ENCODE measurements at places on chromosomes 2 and 18.

- peak; percentile 61 for DNase-seq
These were observed 489.9 kb downstream of the NYAP2 start for GRCh38 chr2:225889452-225889851.

DNA sequence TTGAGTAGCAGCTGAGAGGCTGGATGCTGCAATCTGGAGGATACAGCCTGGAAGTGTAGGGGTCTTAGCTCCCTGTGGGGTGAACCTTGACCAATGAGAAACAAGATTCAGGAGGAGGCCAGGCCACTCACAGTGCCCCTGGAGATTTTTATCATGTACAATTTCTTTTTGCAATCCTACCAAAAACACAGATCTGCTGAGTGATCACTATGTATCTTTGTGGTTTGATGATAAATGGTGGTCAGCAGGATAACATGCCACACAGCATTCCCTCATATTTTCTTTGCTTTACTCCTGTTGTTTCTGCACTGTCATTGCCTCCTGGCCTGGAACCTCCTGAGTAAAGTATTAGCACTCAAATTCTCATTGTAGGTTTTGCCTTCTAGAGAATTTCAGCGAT lies 357.9 kb downstream of the THSD7B start:
- DNase-seq, result no peak

DNA sequence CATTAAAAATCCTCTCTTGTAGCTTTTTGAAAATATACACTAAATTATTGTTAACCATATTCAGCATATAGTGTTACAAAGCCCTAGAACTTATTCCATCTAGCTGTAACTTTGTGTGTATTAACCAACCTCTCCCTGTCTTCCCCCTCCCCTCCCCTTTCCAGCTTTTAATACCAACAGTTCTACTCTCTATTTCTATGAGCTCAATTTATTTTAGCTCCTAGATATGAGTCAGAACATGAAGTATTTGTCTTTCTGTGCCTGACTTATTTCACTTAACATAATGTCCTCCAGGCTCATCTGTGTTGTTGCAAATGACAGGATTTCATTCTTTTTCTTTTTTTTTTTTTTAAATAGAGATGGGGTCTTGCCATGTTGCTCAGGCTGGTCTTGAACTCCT lies 45.1 kb downstream of the GPD2 start:
- no peak for DNase-seq

- DNase-seq, result no peak
These were observed 167.9 kb downstream of the FBXO15 start for GRCh38 chr18:73979742-73980141.

GRCh38 chr2:19131871-19132270 lies 226.6 kb downstream of the OSR1 start:
- DNase-seq, result no peak

GRCh38 chr18:66013969-66014368 lies 263.2 kb downstream of the CDH7 start:
- DNase-seq, result no peak

DNA sequence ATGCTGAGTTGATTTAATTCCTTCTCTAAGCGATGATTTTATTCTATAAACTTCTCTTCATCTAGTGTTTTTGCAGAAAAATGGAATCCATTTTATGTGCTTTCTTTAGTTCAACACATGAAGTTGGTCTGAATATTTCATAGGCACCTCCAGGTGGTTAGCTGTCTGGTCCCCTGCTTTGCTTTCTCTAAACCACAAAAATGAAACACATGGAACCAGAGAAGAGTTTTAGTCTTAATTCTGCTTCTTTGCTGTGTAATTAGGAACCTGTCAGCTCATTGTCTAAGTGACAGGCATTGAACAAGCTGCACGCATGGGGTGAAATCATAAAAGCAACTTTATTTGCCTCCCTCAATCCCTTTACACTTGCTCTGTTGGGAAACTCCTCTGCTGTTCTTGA lies 150.4 kb downstream of the PIK3C3 start:
- DNase-seq, result no peak

DNA sequence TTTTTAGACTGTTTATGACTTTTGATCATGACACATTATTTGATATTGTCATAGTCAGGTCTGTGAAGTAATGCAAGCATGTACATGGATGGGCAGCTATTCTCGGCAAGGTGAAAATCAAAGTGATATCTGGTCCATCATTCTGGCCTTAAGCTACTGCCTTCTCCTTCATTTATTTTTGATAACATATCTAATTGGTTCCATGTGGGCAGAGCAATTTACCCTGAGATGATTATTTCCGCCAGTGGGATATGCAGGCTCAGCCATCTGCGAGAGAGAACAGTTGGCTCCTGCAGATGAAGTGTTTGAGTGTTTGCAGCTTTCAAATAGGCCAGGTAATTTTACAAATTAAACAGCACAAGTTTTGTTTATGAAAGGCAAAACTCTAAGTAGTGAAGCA lies 116.4 kb downstream of the LYPD6 start:
- DNase-seq, result peak; percentile 7

DNA sequence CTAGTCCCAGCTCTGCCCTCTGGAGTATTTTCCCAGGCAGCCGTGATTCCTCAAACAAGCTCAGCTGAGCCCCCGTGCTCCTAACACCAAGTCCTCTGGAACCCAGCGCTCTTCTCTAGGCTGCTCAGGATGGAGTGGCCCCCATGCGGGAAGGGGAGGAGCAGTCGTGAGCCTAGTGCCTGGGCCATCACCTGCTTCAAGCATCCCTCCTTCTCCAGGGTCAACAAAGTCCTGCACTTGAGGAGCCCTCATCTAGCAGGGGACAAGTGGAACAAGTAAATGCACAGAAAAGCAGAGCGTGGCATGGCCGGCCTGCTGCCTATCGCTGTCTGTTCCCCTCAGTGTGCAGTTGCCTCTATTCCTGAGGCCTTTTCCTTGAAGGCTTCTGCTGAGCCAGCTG lies 168.6 kb downstream of the INHBB start:
- no peak for DNase-seq

GRCh38 chr18:9708057-9708433 lies at the start of gene RAB31:
Gene RAB31 (plus strand): TSS chr18:9708301. CDS start chr18:9708406, 105 bp downstream.
- peak; percentile 19 for DNase-seq

DNA sequence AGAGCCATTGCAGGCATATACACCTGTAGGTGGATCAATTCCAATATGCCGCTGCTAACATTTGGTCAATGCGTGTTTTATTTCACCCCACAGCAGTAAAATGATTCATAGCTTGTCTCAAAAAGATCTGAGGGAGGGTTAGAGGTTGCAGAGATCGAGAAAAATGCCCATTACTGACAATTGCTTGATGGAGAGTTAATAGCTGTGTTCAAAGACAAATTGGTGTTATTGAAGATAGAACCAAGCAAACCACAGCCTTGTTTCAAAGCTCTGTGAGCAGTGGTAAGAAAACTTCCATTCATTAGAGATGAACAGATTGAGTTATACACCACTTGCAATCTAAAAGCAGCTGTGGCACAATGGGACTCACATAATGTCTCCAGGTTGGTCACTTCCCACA lies 95.4 kb downstream of the KCNE4 start:
- DNase-seq, result no peak

- no peak for DNase-seq
These were observed 111.7 kb upstream of the RIOK3 start for GRCh38 chr18:23341383-23341782.

GRCh38 chr2:238924796-238925195 lies 76.9 kb downstream of the TWIST2 start:
- peak; percentile 10 for DNase-seq

GRCh38 chr2:214902286-214902685 lies 92.8 kb upstream of the BARD1 start:
- DNase-seq, result no peak

- no peak for DNase-seq
These were observed 204.2 kb upstream of the RBMS1 start for GRCh38 chr2:160697817-160698216.

GRCh38 chr18:78242254-78242643 lies 737.4 kb upstream of the SALL3 start:
- no peak for DNase-seq

DNA sequence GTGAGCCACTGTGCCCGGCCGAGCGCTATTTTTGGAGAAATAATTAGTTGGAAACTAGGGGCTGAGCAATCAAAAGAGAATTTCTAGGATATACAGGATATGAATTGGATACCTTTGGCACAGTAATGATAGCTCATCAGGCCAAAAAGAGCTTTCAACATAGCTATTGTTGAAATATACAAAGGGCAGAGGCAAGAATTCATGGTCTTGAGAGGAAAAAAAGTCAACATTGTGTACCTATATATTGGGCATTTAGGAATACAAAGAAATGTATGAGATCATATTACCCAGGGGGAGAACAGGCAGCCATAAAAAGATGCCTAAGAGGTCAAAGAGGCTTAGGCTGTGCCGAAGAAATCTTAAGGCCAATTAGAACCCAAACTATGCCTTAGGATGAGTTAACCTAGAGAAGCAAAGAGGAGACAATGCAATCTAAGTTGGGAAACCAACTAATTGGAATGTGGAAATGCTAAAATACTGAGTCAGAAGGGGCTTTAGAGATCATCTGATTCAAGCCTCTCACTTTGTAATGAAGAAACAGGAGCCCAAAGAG lies 99.0 kb downstream of the RBBP8 start:
- DNase-seq, result peak; percentile 59

- DNase-seq, result no peak
These were observed 50.1 kb downstream of the HS1BP3 start for GRCh38 chr2:20600756-20601325.

- no peak for DNase-seq
These were observed 10.4 kb upstream of the MSGN1 start for GRCh38 chr2:17805717-17806363.

GRCh38 chr2:196407675-196408264 lies 231.7 kb upstream of the CCDC150 start:
- DNase-seq, result no peak

- no peak for DNase-seq
These were observed 15.8 kb upstream of the PIEZO2 start for GRCh38 chr18:11165138-11165537.

- DNase-seq, result no peak
These were observed 364.3 kb upstream of the MEX3C start for GRCh38 chr18:51561821-51562220.

DNA sequence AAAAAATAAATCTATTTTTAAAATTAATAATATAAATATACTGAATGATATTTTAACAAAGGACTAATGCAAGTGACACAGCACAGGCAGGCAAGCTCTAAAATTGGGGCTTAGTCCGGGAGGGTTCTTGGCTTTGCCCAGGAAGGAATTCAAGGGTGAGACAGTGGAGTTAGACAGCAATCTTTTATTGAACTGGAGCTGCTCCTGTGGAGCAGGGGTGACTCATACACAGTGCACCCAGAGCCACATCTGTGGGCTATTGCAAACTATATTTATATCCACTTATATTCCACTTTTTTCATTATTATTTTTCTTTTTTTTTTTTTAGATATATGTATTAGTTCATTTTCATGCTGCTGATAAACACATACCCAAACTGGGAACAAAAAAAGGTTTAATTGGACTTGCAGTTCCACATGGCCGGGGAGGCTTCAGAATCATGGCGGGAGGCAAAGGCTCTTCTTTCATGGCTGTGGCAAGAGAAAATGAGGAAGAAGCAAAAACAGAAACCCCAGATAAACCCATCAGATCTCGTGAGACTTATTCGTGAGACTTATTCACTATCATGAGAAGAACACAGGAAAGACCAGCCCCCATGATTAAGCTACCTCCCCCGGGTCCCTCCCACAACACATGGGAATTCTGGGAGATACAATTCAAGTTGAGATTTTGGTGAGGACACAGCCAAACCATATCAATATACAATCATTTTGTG lies 437.1 kb downstream of the BCL11A start:
- no peak for DNase-seq

- peak; percentile 54 for DNase-seq
These were observed 615 bp downstream of the ADNP2 start for GRCh38 chr18:80109676-80110078.

GRCh38 chr2:128550801-128551416 lies 232.2 kb upstream of the HS6ST1 start:
- no peak for DNase-seq

- DNase-seq, result no peak
These were observed 98.4 kb downstream of the CDK15 start for GRCh38 chr2:201904538-201905420.

- no peak for DNase-seq
These were observed 1627.6 kb upstream of the ZEB2 start for GRCh38 chr2:146147448-146148012.

DNA sequence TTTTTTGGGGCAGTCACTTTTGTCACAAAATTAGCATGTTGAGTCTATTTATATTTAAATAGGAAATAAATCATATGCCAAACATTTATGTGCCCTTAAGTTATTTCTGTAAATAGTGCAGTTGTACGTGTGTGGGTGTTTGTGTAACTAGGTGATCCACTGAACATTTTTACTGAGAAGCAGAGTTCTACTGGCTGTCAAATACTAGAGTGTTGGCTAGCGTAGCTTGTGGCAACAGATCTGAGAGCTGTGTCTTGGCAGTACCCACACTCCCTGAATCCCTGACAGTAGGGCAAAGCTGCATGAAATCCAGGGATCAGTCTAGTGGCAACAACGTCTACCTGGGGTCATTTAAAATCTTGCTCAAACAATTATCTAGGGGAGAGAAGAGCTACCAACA lies 273.1 kb upstream of the SLC8A1 start:
- no peak for DNase-seq
